ENCODE measurements at places on chromosomes 7 and 10.

DNA sequence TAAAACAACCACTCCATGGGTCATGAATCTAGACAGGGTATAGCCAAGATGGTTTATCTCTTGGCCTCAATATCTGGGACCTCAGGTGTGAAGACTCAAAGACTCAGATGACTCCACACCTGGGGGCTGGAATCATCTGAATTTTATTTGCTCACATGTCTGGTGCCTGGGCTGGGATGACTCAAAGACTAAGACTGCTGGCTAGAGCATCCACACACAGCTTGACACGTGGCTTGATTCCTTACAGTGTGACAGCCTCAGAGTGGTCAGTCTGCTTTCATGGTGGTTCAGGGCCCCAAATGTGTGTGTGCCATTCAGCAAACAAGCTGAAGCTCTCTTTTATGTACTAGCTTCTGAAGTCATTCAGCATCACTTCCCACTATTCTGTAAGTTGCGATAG lies 333.7 kb downstream of the RNLS start:
- no peak for DNase-seq
- H3K36me3 ChIP-seq = peaks cover 5% of the 10 kb centered on the region
- peaks cover 14% of the 10 kb centered on the region for H3K4me1 ChIP-seq
- no peak overlapping the region for H3K27ac ChIP-seq
- H3K27me3 ChIP-seq = no peaks in the 10 kb centered on the region

DNA sequence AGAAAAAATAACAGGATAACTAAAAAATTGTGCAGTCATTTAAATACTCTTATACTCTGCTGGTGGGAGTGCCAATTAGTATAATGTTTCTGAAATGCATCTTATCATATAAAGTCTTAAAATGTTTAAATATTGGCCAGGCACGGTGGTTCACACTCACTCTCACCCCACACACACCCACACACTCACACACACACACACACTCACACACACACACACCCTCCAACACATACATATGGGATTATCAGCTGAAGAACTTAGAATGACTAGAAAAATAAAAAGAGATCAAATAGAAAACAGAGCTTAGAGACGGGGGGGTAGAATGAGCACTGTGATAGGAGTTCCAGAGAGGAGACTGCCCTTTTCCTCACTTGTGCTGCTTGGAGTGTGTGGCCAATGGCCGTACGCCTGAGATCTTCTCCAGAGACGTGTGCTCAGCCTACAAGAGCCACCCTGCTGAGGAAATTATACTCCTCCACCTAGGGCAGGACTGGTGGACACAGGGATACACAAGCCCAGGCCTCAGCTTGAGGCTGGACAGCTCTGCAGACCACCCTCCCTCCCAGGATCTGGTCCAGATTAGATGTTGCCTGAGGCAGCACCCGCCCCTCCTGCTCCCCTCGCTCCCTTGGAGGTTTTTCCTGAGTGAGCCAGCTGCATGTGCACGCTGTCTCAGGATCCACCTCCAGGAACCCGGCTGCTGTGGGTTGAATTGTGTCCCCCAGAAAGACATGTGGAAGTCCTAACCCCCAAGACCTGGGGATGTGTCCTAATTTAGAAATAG lies 26.5 kb upstream of the PRKAG2 start:
- no peaks in the 10 kb centered on the region for H3K4me1 ChIP-seq
- no peak overlapping the region for H3K4me3 ChIP-seq
- H3K36me3 ChIP-seq = no peaks in the 10 kb centered on the region
- H3K27ac ChIP-seq = no peak overlapping the region
- peaks cover 33% of the 10 kb centered on the region for H3K27me3 ChIP-seq

DNA sequence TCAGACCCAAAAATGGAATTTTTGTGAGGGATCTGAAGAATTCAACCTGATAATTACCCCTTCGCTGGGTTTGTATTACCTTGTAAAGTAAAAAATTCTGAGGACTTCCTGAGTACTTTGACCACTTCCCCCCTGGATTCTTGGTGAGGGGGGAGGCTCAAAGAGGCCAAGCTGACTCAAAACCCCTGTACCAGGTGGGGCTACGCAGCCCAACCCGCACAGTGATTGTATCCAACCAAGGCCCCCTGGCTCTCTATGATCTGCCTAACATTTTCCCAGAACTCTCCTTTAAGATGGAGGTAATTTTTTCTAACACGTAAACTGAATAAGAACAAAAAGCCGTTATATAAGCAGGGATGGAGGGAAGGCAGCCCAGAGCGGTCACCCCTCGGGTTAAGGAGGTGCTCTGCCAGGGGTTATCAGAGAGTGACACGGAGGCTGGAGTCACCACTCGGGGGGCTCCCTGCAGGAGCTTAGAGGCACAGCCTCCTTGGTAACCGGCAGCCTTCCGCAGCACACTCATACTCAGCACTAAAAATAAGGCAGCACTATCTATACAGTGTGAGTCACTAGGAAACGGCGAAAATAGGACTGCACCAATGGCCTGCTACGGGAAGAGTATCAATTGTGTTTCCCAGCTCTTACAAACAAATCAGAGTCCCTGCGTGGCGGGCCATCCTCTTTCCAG lies 255.4 kb downstream of the ELMO1 start:
- DNase-seq = no peak
- H3K27ac ChIP-seq = no peak overlapping the region
- H3K4me1 ChIP-seq = peaks cover 4% of the 10 kb centered on the region
- peaks cover 5% of the 10 kb centered on the region for H3K36me3 ChIP-seq
- H3K27me3 ChIP-seq = no peaks in the 10 kb centered on the region

DNA sequence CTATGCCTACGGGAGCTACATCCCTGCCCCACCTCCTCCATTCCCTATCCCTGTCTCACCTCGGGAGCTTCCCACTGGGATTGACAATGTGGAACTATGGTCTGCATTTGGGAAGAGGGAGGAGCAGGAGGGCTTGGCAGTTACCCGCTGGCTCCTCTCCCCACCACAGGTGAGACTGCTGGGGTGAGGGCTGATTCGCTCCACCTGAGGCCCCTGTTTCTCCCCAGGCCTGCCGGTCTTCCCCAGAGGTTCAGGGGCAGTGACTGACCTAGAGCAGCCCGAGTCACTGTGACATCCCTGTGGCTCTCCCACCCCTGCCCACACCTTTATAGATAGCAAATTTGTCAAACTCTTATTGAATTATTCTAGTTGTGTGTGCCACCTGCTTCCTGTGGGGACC lies 252.6 kb downstream of the GLRX3 start:
- DNase-seq = no peak
- no peaks in the 10 kb centered on the region for H3K4me1 ChIP-seq
- H3K27ac ChIP-seq = no peak overlapping the region
- peaks cover 2% of the 10 kb centered on the region for H3K36me3 ChIP-seq

- H3K27ac ChIP-seq = no peak overlapping the region
- peaks cover 4% of the 10 kb centered on the region for H3K4me1 ChIP-seq
- no peak overlapping the region for H3K4me3 ChIP-seq
- H3K36me3 ChIP-seq = no peaks in the 10 kb centered on the region
- peaks cover 6% of the 10 kb centered on the region for H3K27me3 ChIP-seq
Observed at GRCh38 chr7:22094413-22095342, 149.0 kb upstream of the CDCA7L start.

GRCh38 chr7:89312551-89312950 lies 517.0 kb upstream of the TEX47 start:
- no peak overlapping the region for H3K27ac ChIP-seq
- no peak for DNase-seq
- no peaks in the 10 kb centered on the region for H3K4me1 ChIP-seq
- no peaks in the 10 kb centered on the region for H3K36me3 ChIP-seq
- no peaks in the 10 kb centered on the region for H3K27me3 ChIP-seq
- no peak overlapping the region for H3K4me3 ChIP-seq

Data from activated naive CD8-positive, alpha-beta T cell treated with anti-CD3 and anti-CD28 coated beads, Interleukin-2, amount 10 ng/mL, durations not matched to agents 7 days and 5 days (primary cell).